ENCODE measurements at places on chromosomes 2 and 18. TPM values are rescaled to one million over a fixed set of nuclear protein-coding genes. Genes with fewer than 3 reads are reported as not detected.

DNA sequence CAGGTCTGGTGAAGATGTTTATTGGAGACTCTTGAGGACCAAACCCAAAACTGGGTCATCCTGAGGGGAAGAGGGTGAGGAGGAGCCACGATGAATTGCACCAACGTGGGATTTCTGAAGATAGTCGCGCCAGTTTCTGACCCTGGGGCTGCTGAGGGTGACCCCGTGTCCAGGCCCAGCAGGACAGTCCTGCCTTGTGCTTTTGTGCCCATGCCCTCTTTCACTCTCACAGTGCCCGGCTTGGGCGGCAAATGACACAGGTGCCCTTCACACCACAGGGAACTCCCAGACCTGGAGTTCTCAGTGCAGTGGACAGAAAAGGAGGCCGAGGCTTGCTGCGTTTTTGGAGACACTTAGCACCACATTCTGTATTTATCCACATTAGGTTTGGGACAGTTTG is 15.5 kb upstream of the KIF1A start:
- DNase-seq, result no peak

- DNase-seq, result no peak
Measured at GRCh38 chr2:216672466-216672865, 22.9 kb downstream of the IGFBP5 start.

- DNase-seq, result no peak
Measured at GRCh38 chr2:163465440-163465839, 270.4 kb downstream of the FIGN start.

DNA sequence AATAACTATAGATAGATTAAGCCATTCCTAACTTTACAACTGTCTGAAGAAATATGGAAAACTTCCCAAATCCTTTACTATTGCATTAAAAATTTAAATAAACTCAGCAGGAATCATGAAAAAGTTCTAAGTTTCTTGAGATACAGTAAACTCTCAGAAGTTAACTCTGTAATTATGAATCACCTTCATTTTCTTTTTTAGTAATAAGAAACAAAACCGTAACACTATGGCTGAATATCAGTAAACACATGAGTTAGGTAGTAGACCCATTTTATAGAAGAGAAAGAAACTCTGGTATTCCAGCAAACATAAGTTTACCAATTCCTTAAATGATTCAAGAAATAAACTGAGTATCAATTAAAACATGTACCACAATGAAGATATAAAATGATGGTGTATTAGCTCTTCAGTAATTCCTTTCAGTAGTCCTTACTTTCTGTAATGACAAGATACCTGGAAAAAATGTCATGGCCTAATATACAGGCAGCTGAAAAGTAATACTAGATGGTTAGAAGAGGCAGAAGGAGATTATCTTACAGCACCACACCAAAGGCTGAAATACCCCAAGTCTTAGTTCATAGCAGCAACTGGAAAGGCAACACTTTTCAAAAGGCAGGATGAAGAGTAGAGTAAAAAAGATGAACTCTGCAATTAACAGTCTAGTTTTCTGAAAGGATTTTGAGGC is 11.5 kb downstream of the TRIP12 start:
- DNase-seq, result no peak

GRCh38 chr18:13252686-13253410 is 34.3 kb downstream of the LDLRAD4 start:
- DNase-seq, result no peak

GRCh38 chr2:236335696-236336574 is 71.7 kb upstream of the ASB18 start:
- no peak for DNase-seq

- no peak for DNase-seq
Measured at GRCh38 chr18:63592471-63592870, 5.3 kb downstream of the SERPINB13 start.

GRCh38 chr18:48660346-48661228 is 121.8 kb downstream of the CTIF start:
- DNase-seq, result no peak

- no peak for DNase-seq
Measured at GRCh38 chr18:76620321-76621170, 125.5 kb upstream of the ZNF516 start.

DNA sequence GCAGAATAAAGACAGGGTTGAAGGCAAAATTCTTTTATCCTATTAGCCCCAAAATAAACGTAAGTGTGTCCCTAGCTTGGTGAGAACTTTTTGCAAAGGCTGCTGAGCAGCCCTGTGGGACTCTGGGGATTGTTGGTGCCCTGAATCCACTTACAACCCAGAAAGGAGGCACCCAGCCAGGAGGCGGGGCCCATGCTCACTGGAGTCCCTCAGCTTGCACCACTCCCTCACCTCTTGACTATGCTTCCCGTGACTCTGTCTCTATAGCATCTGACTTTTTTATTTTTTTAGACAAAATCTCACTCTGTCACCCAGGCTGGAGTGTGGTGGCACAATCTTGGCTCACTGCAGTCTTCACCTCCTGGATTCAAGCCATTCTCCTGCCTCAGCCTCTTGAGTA is 15.8 kb upstream of the COL6A3 start:
- DNase-seq, result no peak

DNA sequence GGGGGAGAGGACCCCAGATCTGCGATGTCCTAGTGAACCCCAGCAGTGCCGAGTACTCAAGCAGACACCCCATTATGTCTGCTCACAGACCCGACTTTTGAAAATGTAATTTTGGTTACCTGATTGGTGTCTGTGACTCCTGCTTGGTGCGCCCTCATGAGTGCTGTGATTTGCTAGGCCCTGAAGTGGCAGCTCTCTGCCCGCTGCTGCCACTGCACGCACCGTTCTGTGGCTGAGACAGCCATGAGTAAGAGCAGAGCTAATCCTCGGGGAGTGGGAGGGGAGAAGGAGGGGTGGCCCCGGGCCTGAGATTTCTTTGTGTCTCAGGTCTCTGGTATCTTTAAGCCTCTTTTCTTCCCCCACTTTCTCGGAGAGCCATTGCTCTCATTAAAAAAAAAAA is 18.2 kb downstream of the FHOD3 start:
- DNase-seq, result no peak

GREB1 gene
- 2.4 TPM for total RNA-seq

DNA sequence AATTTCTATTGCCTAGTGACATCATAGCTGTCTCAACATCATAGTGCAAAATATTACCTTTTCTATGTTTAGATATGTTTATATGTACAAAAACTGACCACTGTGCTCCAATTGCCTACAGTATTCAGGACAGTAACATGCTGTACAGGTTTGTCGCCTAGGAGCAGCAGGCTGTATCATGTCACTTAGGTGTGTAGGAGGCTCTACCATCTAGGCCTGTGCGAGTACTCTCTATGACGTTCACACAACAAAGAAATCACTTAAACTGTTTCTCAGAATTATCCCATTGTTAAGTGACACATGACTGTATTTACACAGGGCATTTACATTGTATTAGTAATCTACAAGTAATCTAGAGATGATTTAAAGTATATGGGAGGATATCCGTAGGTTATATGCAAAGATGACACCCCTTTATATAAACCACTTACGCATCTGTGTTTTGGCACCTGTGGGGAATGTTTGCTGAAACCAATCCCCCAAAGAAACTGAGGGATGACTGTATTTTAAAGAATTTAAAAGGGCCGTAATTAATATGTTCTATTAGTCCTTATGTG is 24.7 kb downstream of the IL1R2 start:
- no peak for DNase-seq

DNA sequence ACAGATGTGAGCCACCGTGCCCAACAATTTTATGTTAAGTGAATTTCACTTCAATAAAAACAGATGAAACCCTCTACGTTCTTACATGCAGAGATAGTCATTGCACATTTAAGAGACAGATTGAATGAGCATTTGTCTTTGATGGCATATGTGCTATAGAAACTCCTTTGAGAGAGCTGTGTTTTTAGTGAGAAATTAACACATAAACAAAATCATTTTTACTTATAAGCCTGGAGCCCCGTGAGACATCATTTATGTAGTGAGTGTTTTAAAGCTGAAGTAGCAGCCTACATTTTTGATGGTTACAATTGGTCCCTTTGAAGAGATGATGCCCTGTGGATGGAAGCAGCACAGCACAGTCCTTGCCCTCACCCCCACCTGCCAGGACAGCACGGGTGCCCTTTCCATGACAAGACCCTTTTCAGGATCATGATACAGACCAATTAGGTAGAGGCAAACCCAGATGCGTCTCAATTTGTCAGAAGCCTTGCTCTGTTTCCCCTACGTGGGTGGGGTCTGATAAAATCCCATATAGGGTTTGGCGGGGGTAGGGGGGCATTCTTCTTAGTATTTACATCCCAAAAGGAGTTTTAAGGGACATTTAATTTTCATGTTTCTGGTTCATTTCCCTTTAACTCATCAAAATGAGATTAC is 237.1 kb downstream of the BCL2 start:
- no peak for DNase-seq

GRCh38 chr18:27075828-27076227 is 109.3 kb downstream of the CHST9 start:
- DNase-seq, result no peak

DNA sequence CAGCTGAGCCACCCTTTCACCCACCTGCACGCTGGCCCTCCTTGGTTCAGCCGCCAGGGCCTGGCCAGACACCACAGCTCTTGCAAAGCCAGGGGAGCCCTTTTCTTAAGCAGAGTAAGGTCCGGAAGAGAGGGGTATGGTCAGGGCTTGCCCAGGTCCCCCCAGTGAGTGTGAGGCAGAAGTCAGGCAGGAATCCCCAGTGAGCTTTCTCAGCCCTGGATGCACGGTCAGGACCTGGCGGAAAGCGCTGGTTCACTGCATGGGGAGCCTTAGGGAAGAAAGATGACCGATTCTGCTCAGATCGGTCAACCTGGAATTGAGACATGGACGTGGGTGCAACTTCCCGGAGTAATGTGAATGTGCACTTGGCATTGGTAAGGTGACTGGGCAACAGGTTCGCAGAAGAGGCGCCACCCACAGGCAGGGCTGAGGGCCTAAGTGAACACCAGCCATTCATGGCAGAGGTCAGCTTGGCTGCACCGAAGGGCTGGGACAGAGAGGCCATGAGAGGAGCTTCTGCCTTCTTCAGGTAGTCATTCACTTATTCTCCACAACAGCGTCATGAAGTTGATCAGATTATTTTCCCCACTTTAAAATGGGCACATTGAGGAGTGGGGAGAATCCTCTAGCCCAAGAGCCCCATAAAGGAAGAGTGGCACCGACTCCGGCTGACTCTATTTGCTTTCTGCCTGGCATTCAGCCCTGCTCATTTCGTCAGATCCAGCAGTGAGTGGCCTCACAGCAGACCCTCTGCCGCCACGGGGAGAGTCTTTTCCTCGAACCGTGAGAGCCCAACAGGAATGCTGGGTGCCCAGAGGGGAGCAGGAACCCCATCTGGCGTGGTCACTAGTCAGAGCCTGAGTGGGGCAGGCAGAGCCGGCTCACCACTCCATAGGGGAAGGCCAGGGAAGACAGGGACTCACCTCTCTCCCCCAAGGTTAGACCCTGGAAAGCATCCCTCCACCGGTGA is 35.8 kb downstream of the SCTR start:
- DNase-seq, result no peak

DNA sequence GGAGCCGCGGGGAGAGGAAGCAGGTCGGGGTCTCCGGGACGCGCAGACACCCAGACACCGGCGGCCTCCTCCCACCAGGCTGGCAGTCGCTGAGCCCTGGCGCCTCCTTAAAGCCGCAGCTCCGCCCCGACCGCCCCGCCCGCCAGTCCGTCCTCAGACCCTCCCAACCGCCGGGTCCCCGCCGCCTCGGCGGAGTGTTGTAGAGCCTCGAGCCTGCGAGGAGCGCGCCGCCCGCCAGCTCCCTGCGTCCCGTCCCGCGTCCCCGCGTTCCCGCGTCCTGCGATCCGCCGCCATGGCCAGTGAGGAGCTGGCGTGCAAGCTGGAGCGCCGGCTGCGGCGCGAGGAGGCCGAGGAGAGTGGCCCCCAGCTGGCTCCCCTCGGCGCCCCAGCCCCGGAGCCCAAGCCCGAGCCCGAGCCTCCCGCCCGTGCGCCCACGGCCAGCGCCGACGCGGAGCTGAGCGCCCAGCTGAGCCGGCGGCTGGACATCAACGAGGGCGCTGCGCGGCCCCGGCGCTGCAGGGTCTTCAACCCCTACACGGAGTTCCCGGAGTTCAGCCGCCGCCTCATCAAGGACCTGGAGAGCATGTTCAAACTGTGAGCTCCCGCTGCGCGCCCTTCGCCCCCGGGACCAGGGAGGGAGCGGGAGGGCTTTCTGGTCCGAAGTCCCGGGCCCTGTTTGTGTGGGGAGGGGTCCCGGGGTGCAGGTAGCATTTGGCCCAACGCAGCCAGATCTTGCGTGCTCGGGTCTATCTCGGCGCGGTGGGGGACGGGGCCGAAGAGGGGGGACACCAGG is at the start of gene EFHD1:
EFHD1 (plus strand) TSS at position 192 of the 793 bp plus-strand sequence; CDS start at position 293, 101 bp downstream.
- peak; percentile 35 for DNase-seq

- DNase-seq, result peak; percentile 51
Measured at GRCh38 chr2:165573534-165574461, 104.3 kb downstream of the CSRNP3 start.

GRCh38 chr2:201956361-201956760 is 77.3 kb upstream of the FZD7 start:
- DNase-seq, result no peak

MEP1B gene
- total RNA-seq, result not detected

POTEI gene
- not detected for total RNA-seq

DNA sequence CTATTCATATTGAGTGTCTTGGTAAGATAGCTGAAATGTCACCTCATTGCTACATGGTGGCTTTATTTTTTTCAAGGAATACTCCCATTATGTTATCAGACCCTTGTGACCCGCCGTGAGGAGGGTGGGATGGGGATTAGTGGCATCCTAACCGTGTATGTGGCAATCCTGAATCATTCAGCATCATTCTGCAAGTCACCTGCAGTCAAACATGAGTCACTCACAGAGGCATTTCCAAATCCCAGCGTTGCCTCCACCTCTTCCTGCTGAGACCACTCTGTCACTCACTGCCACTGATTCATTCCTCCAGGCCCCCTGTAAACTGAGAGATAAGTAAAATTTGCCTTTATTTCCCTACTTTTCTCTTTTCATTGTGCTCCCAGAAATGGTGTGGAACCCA is 307.4 kb upstream of the KLHL29 start:
- no peak for DNase-seq

- no peak for DNase-seq
Measured at GRCh38 chr2:134683561-134684112, 35.2 kb downstream of the TMEM163 start.

DNA sequence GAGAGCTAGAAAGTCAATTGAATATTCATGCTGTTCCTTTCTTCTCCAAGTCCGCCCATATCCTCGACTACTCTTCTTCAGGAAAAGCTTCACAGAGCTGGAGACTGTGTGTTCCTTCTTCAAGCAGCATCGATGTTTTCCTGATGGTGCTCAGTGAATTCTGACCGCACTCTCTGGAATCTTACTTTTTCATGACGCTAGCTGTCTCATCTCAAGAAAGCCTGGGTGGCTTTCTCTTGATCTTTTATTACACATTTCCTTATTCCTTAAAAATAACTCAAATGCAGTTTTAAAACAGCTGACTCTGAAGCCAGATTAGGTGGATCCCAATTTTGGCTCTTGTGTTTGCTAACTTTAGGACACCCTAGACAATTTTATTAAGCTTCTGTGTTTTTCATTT is 1245.1 kb upstream of the LRRTM1 start:
- DNase-seq, result no peak

DNA sequence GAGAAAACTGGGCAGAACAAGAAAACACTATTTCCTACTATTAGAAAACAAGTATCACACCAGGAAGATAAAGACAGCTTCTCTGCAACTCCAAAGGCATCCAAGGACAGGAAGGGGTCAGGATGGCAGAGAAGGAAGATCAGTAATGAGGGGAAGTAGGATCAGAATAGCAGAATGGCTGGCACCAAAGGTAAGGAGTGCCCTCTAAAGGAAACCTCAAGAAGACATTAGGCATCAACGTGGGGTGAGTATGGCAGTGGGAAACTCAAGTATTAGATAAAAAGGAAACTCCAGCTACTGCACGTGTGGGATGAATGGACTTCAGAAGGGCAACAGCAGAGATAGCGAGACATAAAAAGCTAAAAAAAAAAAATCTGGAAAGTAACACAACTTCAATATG is 25.9 kb downstream of the HDLBP start:
- DNase-seq, result no peak

POTEC gene
- not detected for total RNA-seq

Data from NCI-H460 (cell line).